ENCODE measurements at places on chromosomes 12 and 14.

GRCh38 chr14:67285876-67286452, 44.7 kb downstream of the PALS1 start:
- DNase-seq: peak; percentile 14

DNA sequence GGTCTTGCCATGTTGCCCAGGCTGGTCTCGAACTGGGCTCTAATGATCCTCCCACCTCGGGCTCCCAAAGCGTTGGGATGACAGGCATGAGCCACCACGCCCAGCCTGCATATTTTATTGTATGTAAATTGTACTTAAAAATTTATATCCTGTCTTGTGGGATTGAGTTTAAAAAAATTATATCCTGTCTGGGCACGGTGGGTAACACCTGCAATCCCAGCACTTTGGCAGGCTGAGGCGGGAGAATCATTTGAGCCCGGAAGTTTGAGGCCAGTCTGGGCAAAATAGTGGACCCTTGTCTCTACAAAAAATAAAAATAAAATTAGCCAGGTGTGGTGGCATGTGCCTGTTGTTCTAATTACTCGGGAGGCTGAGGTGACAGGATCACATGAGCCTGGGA, 13.9 kb upstream of the CEBPE start:
- no peak for DNase-seq

DNA sequence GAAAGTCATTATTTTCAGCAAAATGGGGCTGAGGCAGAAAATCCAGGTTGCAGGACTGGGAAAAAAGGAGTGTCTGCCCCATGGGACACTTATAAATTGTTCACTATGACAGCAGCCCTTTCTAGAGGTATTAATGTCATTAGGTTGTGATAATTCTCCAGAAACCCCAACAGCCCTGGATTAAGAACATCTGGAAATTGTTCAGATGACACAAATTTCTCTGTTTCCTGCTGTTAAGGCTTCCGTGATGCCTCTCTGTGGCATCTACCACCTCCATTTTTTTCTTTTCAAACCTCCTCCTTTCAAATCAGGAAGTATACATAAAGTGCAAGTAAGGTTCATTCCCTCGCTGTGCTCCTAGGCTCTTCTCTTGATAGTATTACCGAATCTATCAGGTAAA, 25.6 kb downstream of the EGLN3 start:
- no peak for DNase-seq

- DNase-seq: no peak
These were observed 65.8 kb downstream of the ITPK1 start for GRCh38 chr14:93049867-93050331.

DNA sequence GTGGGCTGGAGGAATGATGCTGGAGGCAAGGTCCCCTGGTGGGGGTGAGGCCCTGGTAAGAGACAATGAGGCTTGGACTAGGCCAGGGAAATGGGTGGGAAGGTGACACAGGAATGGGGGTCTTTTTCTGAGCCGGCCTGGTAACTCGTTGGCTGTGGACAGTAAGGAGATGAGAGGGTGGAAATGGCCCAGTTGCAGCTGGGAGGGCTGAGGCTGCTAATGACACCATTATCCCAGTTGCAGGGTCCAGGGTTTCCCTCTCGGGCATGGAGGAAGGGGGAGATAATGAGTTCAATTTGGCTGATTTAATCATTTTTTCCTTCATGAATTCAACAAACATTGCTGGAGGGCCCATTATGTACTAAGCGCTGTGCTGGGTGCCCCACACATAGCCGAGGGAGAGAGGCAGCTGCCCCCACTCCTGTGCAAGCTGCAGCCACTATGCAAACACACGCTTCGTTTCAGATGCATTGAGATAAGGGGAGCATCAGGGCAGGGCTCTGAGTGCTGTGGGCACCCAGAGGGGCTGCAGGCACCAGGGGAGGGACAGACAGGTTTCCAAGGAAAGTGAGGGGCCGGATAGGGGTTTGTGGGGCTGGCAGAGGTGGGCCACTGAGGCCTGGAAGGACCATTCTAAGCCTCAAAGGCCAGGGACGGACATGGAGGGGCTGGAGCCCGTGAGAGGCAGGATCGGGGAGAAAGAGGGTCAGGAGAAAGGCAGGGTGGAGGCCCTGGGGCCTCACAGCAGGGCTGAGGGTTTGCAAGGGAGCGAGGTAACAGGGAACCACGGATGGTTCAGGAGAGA, 43.2 kb upstream of the MEG3 start:
- no peak for DNase-seq

- no peak for DNase-seq
These were observed 74.0 kb upstream of the PLXNC1 start for GRCh38 chr12:94074216-94074979.

- no peak for DNase-seq
These were observed 159.4 kb downstream of the SLC5A8 start for GRCh38 chr12:101050631-101051030.

DNA sequence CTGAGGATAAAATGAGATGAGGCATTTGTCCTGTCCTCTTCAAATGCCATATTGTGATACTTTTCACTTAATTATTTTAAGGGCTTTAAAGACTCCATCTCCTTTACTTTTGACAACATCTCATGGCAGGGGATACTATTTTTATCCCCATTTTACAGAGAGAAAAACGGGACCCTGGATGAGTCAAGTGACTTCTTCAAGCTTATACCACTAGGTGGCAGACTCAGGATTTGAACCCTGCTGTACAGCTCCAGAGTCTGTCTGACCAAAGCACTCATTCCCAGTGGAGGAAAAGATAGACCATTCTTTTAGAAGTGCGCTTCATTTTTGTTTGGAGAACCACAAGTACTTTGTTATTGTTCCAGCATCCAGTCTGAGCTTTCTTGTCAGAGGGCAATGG, 1.7 kb upstream of the SMOC1 start:
- DNase-seq: peak; percentile 66

- DNase-seq: no peak
These were observed 31.5 kb upstream of the GTF2A1 start for GRCh38 chr14:81252278-81252677.

DNA sequence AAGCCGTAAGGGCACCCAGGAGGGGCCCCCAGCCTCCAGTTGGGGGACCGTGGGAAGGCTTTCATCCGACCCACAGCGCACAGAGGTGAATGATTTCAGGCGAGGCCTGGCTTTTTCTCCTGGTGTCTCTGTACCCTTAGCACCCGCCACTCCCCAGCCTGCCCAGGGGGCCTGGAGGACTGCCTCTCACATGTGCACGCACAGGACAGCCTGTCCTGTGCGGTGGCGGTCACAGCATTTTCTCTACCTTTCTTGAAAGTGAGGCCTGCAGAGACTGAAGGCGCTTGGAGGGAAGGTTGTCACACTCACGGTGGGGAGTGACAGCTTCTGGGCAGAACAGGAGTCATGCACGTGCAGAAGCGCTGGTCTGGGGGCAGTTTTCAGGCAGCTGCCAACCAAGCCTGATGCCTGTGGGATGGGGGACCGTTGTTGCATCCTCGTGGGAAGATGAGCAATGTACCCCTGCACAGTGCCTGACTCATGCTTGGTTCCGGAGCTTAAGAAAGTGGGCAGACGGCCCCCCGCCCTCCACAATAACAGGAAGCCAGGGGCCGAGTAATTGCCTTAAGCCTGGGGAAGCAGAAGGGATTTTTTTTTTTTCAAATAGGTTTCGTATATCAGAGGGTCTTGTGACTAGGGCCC, 148.1 kb downstream of the TSPAN9 start:
- peak; percentile 42 for DNase-seq

DNA sequence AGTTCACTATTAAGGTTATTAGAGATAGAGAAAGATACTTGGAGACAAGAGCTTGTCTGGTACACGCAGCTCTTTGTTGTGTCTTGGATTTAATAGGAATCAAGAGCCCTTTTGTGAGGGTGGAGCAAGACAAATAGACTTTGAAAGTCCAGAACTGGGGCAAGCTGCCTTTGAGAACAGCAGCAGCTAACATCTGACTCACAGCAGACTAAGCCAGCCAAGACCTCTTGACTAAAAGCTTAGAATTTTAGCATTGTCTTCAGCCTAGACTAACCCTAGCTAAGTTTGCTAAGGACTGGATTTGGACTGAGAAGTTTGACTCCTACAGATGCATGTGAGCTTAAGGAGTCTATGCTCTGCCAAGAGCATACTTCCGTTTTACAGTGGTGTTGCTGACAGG, 201.9 kb upstream of the RBM19 start:
- DNase-seq: no peak

DNA sequence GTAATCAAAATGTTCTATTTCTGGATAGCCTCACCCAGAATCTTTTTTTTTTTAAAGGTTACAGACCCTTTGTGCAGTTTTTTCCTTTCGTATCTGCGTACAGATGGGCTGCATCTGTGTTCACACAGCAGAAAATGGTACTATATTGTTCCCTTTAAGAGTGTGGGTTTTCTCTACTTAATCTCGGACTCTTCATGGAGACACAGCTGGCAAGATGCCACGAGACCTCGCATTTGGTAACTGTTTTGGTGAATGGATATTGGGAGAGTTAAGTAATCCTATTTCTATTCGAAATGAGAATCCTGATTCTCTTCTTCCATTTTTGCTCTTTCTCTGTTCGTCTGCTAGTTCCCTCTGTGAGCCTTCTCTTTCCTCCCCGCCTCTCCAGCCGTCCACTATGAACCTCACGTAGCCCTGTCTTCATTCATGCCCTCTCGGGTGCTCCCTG, 85.7 kb downstream of the SAMD4A start:
- DNase-seq: no peak

DNA sequence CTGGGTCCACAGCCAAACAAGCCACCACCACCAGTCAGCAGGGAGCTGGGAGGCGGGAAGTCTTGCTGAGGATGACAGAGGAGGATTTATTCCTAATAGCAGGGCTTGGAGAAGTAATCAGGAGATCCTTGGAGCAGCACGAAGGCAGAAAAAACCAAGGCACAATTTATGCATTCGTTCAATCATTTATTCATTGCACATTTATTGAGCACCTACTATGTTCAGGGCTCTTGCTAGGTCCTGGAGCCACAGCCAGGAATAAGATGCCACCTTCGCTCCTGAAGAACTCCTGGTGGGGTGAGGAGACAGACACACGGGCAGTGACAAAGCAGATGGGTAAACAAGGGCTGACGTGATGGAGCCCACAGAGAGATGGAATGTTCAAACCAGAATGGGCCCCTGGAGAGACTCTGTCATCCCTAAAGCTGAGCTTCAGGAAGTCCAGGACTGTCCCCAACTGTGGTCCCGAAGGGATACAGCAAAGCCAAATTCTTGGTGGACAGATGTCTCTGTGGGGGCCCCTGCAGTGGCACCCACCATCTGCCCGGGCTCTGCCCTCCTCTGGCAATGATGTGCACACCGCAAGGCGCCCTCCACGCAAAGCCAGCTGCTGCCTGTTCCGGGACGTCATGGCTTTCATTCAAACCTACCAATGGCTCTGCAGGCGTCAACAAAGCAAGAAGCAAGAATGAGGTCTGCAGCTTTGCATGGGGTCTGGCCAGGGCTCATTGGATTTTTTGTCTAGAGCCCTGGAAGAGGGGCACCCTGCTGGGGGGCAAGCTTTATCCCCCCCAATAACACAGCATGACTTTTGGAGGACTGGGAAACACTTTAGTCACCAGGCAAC, 3.0 kb upstream of the TESC start:
- no peak for DNase-seq

GRCh38 chr14:89012282-89013097, 188.0 kb downstream of the TTC8 start:
- DNase-seq: no peak

GRCh38 chr14:89624500-89625156, 207.6 kb upstream of the FOXN3 start:
- no peak for DNase-seq

- no peak for DNase-seq
These were observed 254.8 kb downstream of the CACNA1C start for GRCh38 chr12:2307550-2307949.

DNA sequence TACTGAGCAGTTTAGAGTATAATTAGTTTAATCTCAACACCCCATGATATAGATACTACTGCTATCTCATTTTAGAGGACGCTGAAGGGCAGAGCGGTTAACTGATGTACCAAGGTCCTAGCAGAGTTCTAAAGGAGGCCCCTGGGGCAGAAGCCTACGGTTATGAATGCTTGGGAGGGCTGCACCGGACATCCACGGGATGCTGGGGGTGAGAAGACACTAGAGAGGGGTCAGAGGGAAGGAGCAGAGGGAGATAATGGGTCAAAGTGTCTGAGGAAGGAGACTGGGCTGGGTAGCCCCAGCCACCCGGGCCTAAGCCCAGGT, 1.6 kb upstream of the ACTR6 start:
- peak; percentile 17 for DNase-seq

- no peak for DNase-seq
These were observed 56.7 kb downstream of the KCNJ8 start for GRCh38 chr12:21717767-21718166.

GRCh38 chr14:69231486-69231885, 28.5 kb upstream of the GALNT16 start:
- no peak for DNase-seq

- no peak for DNase-seq
These were observed 170.6 kb upstream of the MDGA2 start for GRCh38 chr14:47846008-47846407.

DNA sequence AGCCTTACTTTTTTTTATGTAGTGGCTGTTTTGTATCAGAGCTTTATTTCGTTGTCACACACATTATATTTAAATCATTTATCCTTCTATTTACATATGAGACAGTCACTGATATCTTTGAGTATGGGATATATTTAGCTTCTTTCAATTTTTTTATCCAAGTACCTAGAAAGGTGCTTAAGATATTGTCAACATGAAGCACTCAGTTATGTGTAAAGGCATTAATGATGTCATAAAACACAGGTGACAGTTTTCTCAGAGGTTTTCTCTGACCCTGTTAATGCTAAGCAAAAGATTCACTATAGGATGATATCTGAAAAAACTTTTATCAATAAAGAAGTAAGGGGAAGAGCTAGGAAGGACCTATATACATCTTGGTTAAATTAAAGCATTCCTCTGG, 23.2 kb downstream of the LRFN5 start:
- DNase-seq: no peak

DNA sequence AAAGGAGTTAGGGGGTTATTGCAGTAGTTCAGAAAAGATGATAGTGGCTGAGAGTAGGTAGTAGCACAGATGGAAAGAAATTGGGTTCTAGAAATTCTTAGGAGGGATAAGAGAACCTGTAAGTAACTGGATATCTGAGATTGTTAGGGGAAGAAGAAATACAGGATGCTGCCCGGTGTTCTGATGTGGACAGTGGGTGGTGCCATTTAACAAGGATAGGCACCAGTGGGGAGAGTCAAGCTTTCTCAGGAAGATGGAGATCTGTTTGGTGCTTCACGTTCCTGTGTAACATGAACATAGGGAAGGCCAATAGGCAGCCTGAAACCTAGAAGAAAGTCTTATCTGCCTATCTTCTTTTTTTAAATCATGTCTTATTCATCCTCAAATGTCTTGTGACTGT, 245.9 kb downstream of the NPAS3 start:
- DNase-seq: no peak

- DNase-seq: no peak
These were observed 30.9 kb downstream of the SLC2A3 start for GRCh38 chr12:7905071-7905470.

DNA sequence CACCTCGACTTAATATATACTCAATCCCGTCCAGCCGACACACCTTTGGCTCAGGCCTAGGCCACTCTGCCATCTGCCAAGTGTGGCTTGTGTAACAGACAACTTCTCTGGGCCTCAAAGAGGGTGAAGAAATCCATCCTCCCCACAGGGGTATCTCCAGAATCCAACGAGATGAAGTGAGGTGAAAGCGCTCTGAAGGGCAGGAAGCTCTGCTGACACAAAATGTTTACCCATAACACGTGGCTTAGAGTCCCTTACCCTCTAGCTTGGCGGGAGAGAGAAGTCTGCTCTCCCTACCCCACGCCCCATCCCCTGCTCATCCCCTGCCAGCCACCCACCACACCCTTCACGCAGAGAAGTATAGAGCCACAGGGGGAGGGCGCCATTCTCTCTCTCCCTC, 13.0 kb downstream of the ZBTB39 start:
- no peak for DNase-seq

Data from frontal cortex (tissue), 4 donors.